Stimulated activated CD4-positive, alpha-beta T cell treated with anti-CD3 and anti-CD28 coated beads, Interleukin-15, amount 100 ng/mL, for 48 hours (primary cell): ENCODE measurements at places on chromosomes 13 and 19.

DNA sequence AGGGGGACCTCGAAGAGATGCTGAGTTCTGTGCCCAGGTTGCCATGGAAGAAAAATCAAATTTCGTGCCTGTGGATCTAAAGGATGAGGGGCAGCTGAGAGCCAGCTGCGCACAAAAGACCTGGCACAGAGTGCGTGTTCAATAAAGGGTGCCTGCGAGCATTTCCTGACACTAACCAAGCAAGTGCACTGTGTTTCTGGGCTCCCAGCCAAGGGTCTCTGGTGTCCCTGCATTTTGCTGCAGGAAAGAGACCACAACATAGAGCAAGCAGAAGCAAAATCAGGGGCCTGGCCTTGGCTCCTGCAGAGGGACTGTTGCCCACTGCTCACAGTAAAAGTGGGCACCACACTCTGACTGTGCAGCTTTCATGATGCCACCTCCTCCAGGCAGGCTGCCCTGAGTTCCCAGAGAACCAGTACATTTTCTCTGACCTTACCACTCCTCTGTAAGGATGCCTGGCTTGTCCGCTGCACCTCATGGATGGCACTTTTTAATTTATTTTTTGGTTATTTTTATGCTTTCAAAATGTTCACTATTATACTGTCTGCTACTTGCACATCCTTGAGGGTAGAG, 70.8 kb upstream of the GPR12 start:
- no peak for DNase-seq

GRCh38 chr19:9132422-9132821, 5.7 kb upstream of the OR7G3 start:
- no peak for DNase-seq

DNA sequence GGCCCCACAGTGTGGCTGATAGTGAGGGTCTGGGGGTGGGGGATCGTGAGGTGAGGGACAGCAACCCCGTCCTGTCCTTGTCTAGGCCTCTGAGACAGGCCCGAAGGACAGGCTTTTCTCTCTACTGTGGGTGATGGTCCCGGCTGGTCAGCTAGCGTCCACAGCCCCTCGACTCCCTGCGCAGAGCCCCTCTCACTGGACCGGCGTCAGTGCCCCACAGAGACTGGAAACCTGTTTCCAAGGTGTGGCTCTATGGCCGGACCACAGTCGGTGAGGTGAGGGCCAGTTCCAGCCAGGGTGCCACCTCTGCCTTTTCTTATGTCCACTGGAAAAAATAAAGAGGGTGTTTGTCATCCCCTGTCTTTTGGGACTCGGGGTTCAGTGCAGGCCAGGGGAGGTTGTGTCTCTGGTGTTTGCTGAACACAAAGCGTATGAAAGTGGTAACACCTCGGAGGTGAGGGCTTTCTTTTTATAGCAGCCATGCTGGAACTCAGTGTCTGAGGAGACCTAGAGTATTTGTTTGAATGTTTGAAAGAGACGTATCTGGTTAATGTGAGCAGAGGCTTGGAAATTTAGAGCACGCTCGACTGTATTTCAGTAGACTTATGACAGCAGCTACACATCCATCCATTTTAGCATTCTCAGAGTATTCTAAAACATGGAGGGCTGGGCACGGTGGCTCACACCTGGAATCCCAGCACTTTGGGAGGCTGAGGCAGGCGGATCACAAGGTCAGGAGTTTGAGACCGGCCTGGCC, 22.8 kb downstream of the ATP11A start:
- DNase-seq = no peak

DNA sequence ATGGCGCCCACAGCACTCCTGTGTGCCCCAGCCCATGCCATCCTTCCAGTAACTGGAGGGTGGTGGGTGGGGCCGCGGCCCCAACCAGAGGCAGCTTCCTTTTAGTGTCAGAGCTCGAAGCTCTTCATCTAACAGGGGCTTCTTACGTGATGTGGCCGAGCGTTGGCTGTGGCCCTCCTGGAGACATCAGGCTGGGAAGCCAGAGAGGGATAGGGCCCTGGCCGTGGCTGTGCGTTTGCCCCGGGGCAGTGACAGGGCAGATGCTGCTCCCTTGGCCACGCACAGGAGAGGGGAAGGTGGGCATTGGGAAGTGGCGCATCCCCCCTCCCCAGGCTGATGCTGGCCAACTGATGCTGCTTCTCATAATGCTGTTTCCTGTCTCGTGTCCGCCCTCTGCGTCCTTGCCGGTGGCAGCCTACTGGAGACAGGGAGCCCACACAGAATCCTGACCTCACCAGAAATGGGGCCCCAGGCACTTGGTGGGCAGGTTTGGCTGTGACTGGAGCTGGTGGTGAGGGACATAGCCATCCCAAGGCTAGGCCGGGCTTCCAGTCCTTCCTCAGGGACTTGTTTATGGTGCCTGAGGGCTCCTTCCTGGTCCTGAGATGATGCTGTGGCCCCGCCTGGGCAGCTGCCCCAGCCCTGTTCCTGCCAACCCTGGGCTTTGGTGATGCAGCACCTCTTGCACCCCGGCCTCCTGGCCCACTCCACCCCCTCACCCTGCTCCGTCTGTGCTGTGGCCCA, 34.3 kb downstream of the ATP4B start:
- no peak for DNase-seq

DNA sequence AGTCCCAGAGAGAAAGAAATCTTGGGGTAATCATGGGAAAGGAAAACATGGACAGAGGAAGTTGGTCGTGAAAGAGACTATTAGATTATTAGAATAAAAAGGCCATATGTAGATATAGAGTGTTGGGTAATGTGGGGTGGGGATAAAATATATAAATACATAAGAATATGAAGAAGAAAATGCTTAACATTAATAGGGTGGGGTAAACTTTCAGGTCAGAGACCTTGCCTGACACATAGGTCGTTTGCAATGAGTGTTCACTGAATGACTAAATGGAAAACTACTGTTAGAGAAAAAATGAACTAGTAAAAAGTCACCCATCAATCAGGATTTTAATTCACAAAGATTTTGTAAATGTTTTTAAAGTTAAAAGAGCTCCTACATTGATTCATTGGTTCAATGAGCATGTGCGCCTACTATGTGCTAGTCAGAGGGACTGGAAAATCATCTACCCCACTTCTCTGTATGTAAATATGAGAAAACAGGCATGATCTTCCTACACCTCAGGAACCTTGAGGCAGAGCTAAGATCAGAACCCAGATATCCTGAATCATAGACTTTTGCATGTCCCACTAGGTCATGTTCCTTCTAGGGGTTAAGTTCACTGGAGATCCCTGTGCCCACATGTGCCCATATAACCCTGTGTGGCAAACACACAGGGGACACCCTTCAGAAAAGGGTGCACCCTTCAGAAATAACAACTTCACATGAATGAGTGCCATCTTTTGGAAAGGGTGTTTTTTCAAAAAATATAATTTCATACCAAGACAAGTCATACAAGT, 24.6 kb upstream of the KLF12 start:
- DNase-seq = no peak

DNA sequence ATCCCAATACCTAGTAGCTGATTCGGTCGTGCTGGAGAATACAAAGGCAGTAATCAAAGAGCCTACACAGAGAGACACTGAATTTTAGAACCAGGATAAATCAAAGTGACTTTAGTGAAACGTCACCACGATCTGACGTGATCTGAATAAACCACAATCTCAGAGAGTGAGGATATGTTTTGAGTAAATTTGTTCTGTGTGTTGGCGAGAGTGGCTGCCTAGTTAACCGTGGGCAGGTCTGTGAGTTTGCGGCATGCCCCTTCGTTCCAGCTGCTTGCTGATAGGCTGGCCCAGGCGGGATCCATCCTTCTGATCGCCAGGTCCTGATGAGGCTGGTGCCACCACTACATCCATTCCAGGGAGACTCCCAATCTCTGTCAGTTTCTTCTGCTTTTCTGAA, 40.4 kb downstream of the LRCH1 start:
- peak; percentile 32 for DNase-seq

GRCh38 chr13:47433461-47434005, 536.7 kb upstream of the HTR2A start:
- DNase-seq = no peak

- no peak for DNase-seq
Measured at GRCh38 chr13:26062853-26063444, 11.1 kb upstream of the SHISA2 start.

DNA sequence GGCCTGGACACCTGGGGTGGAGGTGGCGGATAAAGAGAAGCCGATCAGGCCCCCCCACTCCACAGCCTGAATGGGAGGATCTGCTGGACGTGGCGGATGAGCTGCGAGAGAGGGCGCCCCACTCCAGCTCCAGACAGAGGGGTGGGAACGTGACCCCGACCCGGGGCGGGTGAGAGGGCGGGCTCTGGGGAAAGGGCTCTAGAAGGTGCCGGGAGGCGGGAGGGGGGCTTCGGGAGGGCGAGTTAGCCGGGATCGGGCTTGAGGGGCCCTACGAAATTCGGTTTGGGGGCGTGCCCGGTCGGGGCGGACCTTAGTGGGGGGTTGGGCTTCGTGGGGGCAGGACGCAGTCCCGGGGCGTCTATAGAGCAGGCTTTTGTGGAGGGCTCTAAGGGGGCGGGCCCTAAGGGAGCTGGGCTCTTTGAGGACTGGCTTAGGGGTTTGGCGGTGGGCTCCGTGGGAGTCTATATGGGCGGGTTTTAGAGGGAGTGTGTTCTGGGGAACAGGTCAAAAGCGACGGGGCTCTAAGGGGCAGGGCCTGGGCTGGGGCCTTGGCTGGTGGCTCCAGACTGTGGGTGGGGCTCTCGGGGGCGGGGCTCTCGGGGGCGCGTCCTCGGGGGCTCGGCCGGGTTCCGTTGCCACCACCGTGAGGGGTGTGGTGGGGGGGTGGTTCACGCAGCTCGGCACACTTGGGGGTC, 4.1 kb upstream of the NANOS3 start:
- no peak for DNase-seq

DNA sequence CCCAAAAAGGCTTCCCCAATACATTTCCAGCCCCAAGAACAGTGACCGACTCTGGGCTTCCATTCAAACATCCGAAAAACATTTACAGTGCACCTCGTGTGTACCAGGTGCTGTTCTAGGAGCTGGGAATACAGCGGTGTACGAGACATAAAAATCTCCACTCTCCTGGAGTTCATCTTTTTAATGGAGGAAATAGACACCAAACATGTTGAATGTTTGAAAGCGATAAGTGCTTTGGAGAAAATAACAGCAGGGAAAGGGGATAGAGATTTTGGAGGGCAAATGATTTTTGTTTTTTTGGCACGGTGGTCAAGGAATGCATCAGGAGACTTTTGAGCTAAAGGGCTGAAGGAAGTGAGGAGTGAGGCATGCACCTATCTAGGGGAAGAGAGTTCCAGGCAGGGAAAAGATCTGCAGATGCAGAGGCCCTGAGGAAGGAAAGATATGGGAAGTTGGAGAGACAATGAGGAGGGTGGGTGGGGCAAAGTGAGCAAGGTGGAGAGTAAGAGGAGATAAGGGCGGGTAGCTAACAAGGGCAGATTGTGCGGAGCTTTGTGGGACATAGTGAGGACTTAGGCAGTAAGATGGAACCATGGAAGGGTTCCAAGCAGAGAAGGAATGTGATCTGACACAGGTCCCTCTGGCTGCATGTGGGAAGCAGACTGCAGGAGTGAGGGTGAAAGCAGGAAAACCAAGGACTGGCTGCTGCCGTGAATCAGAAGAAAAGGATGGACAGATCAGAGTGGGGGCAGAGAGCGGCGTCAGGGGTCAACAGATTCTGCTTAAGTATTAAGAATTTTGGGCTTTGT, 703 bp upstream of the FBL start:
- DNase-seq = no peak

- no peak for DNase-seq
Measured at GRCh38 chr13:53180684-53181083, 152.1 kb downstream of the OLFM4 start.

DNA sequence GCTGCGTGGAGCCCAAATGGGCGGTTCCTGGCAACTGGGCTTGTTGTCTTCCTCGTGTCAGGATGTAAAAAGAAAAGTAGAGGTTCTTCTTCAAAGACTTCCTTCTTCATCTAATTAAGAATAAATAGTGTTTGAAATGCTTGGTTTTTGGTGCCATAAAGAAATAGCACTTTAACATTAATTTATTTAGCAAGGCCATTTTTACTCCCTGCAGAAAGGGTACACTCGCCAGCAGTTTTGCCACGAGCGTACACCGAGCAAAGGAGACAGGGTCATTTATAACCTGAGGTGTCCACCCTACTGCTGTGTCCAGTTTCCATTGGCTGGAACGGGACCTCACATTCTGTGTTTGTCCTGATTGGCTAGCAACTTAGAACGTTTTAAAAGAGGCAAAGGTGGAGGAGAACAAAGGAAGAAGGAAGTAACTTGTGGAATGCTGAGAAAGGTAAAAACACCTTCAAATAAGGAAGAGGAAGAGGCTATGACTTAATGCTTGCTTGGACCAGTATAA, 21.8 kb upstream of the OR10H1 start:
- no peak for DNase-seq

DNA sequence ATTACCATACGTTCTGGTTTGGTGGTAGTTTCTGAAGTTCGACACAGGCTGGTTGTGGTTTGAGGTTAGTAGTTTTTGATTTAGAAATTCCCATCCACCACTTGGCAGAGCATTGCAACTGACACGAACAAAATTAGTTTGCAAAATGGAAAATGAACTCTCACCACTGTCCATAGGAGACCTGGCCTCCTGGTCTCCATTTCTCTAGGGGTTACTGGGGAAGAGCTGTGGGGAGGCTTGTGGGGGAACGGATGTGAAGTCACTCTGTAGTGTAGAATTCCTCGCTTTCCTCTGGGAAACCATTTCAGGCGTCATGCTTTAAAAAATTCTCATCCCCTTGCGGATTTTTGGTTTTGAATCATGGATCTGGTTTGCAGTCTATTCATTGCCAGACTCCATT, 321.5 kb upstream of the MAB21L1 start:
- no peak for DNase-seq

DNA sequence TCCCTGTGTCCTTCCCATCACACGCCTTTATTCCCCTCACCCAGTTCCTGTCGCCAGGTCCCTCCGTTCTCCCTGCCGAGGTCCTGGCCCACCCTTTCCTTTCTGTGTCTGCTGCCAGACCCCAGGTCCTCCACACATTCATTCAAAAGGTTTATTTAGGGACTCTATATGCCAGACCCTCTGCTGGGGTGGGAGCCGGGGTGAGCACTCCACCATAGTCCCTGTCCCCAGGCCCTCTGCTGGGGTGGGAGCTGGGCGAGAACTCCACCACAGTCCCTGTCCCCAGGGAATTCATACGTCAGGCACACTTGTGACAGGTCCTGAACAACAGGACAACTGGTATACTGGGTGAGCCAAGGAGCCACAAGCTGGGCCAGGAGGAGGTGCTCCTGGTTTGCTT, 34.4 kb upstream of the TUBGCP3 start:
- DNase-seq = no peak

DNA sequence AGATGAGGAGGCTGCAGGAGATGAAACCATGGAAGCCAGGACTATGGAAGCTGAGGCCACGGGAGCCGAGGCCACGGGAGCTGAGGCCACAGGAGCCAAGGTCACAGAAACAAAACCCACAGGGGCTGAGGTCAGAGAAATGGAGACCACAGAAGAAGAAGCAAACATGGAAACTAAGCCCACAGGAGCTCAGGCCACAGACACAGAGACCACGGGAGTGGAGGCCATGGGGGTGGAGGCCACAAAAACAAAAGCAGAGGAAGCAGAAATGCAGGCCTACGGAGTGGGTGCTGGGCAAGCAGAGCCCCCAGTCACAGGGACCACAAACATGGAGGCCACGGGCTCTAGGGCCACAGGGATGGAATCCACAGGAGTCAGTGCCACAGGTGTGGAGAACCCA, 12.5 kb upstream of the EBI3 start:
- no peak for DNase-seq
